ENCODE measurements at places on chromosomes 2 and 18.

DNA sequence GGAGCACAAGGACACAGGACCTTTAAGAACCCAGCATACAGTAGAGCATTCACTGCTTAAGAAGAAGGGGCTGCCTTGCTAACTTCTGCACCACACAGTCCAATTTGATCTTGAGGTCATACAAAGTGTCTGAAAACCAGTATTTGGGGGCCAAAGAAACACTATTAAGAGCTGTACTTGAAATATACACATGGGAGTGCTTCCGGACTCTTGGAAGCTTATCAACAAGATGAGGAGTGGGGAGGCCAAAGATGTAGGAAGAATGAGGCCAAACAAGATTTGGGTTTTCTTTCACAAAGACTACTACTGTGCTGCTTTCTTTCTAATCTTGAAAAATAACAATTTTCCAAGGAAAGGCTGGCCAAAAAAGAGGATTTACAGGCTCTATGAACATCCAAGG, 24.8 kb upstream of the MALL start:
- DNase-seq: no peak

- DNase-seq: no peak
These were observed 225.9 kb downstream of the C1D start for GRCh38 chr2:67836866-67837265.

DNA sequence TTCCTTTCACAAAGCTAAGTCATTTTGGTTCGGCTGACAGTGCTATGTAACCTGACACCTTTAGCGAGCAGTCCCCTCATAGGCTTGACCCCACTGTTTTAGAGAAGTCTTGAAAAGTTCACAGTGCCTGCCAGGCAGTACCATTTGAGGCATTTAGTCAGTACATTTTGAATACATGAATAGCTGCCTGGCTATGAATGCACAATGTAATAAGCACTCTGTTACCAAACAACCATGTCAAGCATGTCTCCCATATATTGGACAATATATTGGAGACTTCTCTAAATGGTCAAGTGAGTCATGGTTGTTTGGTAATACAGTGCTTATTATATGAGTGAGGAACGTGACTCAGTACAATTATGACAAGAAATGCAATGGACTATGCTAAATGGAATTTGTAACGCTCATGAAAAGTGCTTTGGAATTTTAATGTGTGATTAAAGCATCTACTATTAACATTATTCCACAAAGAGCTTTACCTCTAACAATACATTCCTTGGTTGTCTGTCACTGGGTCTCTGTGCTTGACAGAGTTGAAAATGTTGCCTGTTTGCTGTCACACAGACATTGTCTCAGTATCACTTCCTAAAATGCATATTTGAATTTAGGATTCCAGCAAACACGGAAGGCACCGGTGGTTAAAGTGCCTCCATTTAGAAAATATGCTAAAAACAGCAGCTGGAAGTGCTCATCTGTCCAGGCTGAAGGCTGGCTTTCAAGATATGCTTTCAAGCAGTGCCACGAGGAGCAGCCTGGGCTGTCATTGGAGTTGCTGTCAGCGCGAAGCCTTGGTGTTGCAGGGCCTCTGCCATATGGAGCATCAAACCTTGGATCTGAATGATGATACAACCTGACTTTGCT, 458.6 kb downstream of the FBXO15 start:
- no peak for DNase-seq

DNA sequence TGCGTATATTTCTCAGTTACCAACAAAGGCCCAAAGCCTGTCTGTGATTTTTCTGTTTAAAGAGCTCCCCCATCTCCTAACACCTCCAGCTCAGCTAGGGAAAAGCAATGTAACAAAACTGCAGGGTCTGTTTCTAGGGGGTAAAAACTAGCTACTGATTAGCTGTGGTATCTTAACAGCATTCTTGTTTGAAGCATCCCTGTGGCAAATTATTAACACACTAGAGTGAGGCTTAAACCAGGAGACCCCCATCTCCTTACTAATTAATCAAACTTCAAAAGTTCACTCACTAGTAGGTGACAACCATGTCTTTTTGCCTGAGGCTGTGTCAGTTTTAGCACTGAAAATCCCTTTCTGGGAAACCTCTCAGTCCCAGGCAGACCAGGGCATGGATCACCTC, 186.2 kb upstream of the PARD3B start:
- DNase-seq: no peak

- no peak for DNase-seq
These were observed 133.7 kb downstream of the ALPK2 start for GRCh38 chr18:58495207-58495606.

- no peak for DNase-seq
These were observed 148.0 kb upstream of the SLC14A2 start for GRCh38 chr18:45467293-45467692.

DNA sequence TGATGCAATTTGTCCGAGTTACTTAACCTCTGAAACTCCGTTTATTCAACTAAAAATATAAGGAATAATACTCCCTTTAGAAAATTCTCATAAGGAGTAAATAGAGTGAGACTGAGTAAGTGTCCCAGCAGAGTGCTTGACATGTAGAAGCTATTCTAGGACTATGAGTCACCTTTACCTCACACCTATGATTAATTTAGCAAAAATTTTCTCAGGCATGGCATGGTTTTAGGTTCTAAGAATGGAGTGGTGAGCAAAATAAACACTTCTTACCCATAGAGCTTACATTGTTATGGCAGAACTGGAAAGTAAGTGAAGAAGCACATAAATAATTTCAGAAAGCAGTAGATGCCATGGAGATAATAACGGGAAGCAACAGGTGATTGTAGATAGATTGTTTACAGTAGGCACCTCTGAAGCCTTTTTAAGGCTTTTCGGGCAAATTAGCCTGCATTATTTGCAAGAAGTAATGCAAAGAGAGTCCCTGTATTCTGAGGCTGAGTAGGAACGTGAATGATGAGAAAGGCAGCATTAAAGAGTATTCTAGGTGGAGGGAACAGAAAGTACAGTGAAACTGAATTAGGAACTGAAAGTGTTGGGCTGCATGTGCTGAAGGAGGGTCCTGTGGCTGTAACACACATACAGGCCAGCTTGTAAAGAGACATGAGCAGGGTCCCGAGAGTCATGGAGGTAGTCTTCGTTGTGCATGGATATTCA, 209.2 kb downstream of the ZNF407 start:
- no peak for DNase-seq

GRCh38 chr2:46800625-46801349, 114.8 kb downstream of the MCFD2 start:
- DNase-seq: no peak

DNA sequence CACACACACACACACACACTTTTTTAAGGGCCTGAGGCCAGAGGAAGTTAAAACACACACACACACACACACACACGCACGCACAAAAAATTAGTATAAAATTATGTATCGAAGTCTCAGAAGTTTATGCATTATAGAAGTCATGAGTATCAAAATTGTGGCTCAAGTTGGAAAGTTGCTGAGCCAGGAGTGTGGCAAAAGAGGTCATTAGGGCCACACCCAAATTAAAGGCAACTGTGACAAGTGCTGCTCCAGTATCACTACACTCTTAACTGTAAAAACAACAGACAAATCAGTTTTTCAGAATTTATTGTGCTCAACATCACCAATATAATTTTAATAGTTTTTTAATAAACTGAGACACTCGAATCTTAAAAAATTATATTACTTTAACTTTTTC, 36.9 kb downstream of the YWHAQ start:
- no peak for DNase-seq

DNA sequence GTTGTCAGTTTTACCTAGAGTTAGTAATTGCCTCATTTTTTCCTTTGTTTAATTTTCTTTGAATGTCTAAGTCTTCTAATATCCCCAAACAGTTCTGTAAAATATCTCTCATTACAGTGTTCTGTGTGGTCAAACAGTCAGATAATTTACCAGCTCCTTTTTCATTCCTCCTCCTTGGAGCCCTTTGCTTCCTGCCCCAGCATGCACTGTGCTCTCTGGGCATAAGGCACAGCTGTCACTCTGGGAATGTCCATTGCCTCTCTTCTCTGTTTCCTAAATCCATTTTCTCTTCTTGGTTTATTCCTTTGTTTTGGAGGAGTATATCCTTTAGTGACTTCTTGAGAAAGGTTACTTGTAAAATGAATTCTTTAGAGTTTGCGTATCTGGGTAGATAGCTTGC, 139.3 kb downstream of the PLCL1 start:
- no peak for DNase-seq

GRCh38 chr18:777021-777420, 35.0 kb downstream of the YES1 start:
- DNase-seq: no peak

DNA sequence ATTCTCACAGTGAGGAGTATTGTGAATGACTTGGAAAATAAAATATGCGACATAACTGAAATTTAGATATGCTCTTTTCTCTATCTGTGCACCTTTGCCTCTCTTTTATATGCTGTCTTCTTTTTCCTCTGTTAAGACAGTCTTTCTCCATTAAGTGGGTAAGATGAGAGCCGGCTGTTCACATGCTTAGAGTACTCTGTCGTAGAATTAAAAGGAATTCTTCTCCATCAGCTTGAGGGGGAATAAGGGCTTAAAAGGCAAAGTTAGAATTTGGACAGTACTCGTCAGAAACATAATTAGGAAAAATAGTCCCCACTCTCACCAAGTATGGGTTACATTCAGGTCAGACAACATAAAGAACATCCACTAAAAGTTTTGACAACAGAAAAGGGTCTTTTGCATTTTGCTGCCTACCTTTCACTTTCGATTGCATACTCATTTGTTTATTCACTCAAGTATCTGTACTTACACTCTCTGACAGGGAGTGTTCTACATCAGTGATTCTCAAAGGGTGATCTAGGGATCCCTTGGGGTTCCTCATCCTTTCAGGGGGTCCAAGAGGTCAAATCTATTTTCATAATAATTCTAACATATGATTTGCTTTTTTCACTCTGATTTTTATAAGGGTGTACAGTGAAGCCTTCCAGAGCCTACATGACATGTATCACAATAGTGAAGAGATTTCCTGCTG, 48.0 kb downstream of the ARHGAP15 start:
- no peak for DNase-seq

DNA sequence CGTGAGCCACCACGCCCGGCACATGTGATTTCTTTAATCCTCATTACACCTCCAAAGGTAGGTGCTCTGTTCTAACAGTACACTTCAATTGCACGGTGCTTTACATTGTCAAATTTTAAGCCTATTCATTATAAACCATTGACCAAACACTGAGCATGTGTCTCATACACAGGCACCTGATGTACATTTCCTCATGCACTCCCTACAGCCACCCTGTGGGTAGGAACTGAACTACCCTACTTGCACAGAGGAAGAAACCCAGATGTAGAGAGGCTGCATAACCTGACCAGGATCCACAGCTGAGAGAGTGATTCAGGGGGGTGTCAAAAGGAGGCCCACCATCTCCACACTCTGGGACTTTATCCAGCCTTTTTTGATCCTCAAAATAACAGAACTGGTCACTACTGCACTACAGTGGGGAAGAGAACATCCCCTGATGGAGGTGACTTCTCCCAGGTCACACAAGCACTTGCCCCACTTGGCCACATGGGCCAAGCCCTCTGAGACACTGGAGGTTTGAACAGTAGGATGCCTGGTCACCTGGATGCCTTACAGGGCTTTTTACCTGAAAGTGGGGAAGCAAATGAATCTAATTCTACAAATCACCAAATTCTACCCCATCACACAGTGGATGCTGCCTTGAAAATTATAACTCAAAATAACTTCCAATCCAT, 6.9 kb upstream of the DPYSL5 start:
- no peak for DNase-seq

GRCh38 chr2:100895934-100896685, 76.2 kb downstream of the NPAS2 start:
- DNase-seq: no peak

- no peak for DNase-seq
These were observed 179.7 kb upstream of the SH3BP4 start for GRCh38 chr2:234771980-234772732.
